ENCODE measurements at places on chromosomes 7 and 10. TPM values are rescaled to one million over a fixed set of nuclear protein-coding genes. Genes with fewer than 3 reads are reported as not detected.

Gene DYNC1I1
- 24.6 TPM for total RNA-seq

Gene UCMA
- total RNA-seq, result not detected

Gene VWC2
- 0.14 TPM for total RNA-seq

Gene WNT2
- 17.1 TPM for total RNA-seq

Gene MRLN
- total RNA-seq, result not detected

Gene OR6V1
- total RNA-seq, result not detected

Gene C10orf53
- total RNA-seq, result not detected

Gene ANXA8L1
- not detected for total RNA-seq

Gene GIMAP5
- total RNA-seq, result 35.9 TPM

Gene NKX2-3
- total RNA-seq, result not detected

Gene WIPF3
- total RNA-seq, result 2.4 TPM

Gene FAM237B
- not detected for total RNA-seq

Gene RNF148
- 0.27 TPM for total RNA-seq

Gene LBX1
- total RNA-seq, result not detected

Gene PNLIPRP1
- not detected for total RNA-seq

Gene PPP1R17
- total RNA-seq, result not detected

Gene ABCB1
- 10.6 TPM for total RNA-seq

Gene MYL7
- total RNA-seq, result not detected

Gene TWNK
- 5.3 TPM for total RNA-seq

Gene ZP3
- total RNA-seq, result 1.6 TPM

Gene MUC3A
- total RNA-seq, result 0.49 TPM

Gene GNAI1
- total RNA-seq, result 30.9 TPM

Gene CELF2
- total RNA-seq, result 69.0 TPM

Gene MNX1
- total RNA-seq, result not detected

Gene VPS37D
- 1.2 TPM for total RNA-seq

Gene FGL2
- total RNA-seq, result 163 TPM

Gene OR2A42
- total RNA-seq, result 0.49 TPM

Gene MYH16
- not detected for total RNA-seq

Gene NRG3
- total RNA-seq, result 0.41 TPM

Gene TUBB8
- not detected for total RNA-seq

Gene VWDE
- not detected for total RNA-seq

Gene KIF11
- 1.9 TPM for total RNA-seq

Gene NPY4R
- total RNA-seq, result not detected

Gene ABCC2
- total RNA-seq, result 0.71 TPM

Gene TRA2A
- total RNA-seq, result 23.0 TPM

Gene ANKRD1
- total RNA-seq, result 2.8 TPM

Gene TMEM139
- not detected for total RNA-seq

Gene GNB2
- total RNA-seq, result 176 TPM

Gene FXYD4
- total RNA-seq, result not detected

Gene GRID2IP
- 0.35 TPM for total RNA-seq

Gene NXPH1
- not detected for total RNA-seq

Gene CARD11
- total RNA-seq, result 4.4 TPM

Gene SFXN4
- 9.5 TPM for total RNA-seq

Gene GNGT1
- total RNA-seq, result not detected

Gene CCNJ
- 6.5 TPM for total RNA-seq

Gene LIPN
- total RNA-seq, result not detected
